Activated CD4-positive, alpha-beta T cell treated with anti-CD3 and anti-CD28 coated beads for 36 hours (primary cell): ENCODE measurements at places on chromosomes 11 and 22. TPM values are rescaled to one million over a fixed set of nuclear protein-coding genes. Genes with fewer than 3 reads are reported as not detected.

OR10V1 gene
- not detected for total RNA-seq

BAIAP2L2 gene
- total RNA-seq = 0.71 TPM

- DNase-seq = peak; percentile 56
- no peaks in the 10 kb centered on the region for H3K27me3 ChIP-seq
- H3K4me3 ChIP-seq = no peak overlapping the region
- peaks cover 5% of the 10 kb centered on the region for H3K4me1 ChIP-seq
- H3K27ac ChIP-seq = no peak overlapping the region
These were observed 25.5 kb downstream of the CTTN start for GRCh38 chr11:70423523-70424505.

DNA sequence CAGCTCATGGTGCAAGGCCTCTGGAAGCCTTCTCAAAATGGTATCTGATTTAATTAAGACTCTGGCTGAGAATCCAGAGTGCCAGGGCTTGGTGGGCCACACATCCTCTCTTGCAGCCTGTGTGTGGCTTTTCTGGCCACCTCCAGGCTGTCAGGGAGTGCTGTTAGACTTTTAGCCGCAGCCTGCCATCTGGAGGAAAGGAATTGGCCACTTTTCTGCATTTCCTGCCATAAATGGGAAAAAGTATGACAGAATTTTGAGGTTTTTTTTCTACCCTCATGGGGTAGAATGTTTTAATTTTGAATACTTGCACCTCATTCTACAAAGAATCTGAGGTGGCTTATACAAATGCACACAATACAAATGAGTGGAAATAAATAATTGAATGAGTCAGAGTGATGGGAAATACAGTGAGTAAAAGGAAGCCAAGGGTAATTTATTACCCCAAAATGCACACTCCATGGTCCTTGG, 218.4 kb downstream of the ADAMTS15 start:
- no peak overlapping the region for H3K4me3 ChIP-seq
- no peak for DNase-seq
- no peaks in the 10 kb centered on the region for H3K36me3 ChIP-seq
- no peaks in the 10 kb centered on the region for H3K27me3 ChIP-seq
- H3K27ac ChIP-seq = no peak overlapping the region
- no peaks in the 10 kb centered on the region for H3K4me1 ChIP-seq

- no peak overlapping the region for H3K27ac ChIP-seq
- H3K36me3 ChIP-seq = no peaks in the 10 kb centered on the region
- no peak overlapping the region for H3K4me3 ChIP-seq
These were observed 32.3 kb upstream of the ME3 start for GRCh38 chr11:86704710-86705109.

- peaks cover 71% of the 10 kb centered on the region for H3K4me1 ChIP-seq
- H3K4me3 ChIP-seq = no peak overlapping the region
- DNase-seq = no peak
- peaks cover 66% of the 10 kb centered on the region for H3K36me3 ChIP-seq
- H3K27ac ChIP-seq = peak overlapping the region; percentile 78
These were observed 4.3 kb upstream of the BUD13 start for GRCh38 chr11:116777056-116777455.

GRCh38 chr11:1481483-1481825, 5.1 kb downstream of the MOB2 start:
- no peak overlapping the region for H3K4me3 ChIP-seq
- no peak overlapping the region for H3K27ac ChIP-seq
- no peaks in the 10 kb centered on the region for H3K27me3 ChIP-seq
- DNase-seq = no peak
